ENCODE measurements at places on chromosomes 3 and 15.

DNA sequence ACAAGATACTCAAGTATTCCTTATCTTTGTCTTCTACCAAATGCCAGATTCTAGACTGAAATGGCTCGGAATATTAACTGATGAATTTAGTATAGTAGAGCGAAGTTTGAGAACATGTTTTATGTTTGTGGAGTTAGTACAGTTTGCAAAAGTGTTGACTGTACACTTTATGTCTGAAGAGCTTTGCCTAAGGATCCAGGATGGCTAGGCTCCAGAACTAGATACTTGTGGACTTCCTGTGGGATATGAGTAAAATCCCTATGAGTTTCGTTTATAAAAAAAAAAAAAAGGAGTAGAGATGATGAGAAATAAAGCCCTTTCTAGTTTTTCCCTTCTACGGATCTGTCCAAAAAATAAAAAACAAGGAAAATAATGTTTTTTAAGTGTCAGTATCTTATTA is 96.7 kb downstream of the TP63 start:
- DNase-seq, result no peak

- DNase-seq, result peak; percentile 1
These were observed 9.5 kb downstream of the COPS2 start for GRCh38 chr15:49145651-49146609.

DNA sequence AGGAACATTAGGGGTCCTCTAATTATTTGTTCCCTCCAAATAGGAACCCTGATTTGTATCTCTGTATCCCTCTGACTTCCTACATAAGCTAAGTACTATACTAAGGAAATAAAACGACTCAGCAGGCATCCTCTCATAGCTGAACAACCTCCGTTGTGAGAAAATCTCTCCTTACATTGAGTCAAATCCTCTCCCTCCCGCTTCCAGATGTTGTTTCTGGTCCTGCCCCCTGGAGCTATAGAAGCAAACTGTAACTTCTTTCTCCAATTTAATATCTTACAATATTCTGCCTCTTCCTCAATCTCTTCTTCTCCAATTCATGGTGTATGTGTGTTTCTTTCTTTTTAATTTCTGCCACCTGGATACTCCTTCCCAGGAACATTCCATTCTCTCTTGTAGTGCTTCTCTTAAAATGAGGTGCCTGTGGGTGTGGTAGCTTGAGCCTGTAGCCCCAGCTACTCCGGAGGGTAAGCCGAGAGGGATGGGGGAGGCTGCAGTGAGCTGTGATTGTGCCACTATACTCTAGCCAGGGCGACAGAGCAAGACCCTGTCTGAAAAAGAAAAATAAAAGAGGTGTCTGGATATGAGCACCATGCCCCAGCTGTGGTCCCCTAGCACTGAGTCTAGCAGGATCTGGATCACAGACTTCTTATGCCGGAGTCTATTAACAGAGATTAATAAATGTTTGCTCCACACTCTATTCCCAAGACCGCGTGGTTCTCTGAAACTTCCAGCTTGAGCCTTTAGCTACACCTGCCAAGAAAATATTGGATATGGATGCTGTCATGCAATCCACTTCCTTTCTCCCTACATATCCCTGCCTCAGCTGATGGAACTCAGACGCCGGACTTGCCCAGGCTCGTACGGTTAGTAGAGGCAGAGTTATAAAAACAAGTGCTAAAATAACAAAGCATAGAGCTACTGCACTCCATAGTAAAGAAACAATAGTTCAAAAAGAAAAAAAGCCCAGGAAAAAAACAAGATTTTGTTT is 42.9 kb upstream of the NEO1 start:
- DNase-seq, result no peak

DNA sequence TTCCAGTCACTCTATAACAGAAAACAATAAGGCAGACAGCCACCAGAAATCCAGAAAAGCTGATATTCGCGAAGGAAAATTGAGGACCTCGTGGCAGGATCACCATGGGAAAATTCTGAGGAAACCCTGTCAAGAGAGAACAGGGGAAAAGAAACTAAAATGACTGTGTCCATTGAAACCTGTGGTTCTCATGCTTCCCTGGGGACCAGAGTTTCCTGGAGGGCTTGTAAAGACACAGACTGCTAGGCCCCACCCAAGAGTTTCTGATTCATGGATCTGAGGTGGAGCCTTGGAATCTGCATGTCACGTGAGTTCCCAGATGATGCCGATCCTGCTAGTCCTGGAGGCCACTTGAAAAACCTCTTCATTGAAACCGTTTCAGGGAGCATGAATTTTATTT is 420.5 kb downstream of the EPHB1 start:
- DNase-seq, result no peak

DNA sequence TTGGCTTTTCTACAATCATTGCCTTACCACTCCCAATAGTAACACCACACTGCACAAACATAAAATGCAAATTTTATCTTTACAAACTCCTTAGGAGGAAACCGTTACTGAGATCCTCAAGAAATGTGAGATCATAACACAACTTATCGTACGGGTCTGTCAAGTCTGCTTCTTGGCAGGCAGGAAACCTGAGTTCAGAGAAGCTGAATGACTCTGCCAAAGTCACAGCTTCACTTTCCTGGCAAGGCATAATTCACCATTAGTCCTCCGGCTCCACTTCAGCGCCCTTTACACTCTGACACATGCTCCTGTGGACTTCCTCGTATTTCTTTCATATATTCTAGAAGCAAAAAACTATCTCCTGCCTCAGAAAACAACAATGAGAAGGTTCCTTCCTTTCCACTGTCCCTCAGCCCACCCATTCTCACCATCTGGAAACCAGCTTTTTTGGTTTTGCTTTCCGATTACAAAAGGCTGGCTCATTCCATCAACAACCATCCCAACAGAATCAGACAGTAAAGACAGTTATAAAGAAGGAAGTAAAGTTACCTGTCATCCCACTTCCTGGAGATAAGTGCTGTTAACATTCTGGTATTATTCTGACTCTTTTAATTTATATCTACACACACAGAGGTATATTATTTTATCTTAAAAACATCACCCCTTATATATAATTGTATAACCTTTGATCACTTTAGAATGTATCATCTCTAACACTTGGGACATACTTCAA is 223.4 kb downstream of the STT3B start:
- DNase-seq, result no peak

DNA sequence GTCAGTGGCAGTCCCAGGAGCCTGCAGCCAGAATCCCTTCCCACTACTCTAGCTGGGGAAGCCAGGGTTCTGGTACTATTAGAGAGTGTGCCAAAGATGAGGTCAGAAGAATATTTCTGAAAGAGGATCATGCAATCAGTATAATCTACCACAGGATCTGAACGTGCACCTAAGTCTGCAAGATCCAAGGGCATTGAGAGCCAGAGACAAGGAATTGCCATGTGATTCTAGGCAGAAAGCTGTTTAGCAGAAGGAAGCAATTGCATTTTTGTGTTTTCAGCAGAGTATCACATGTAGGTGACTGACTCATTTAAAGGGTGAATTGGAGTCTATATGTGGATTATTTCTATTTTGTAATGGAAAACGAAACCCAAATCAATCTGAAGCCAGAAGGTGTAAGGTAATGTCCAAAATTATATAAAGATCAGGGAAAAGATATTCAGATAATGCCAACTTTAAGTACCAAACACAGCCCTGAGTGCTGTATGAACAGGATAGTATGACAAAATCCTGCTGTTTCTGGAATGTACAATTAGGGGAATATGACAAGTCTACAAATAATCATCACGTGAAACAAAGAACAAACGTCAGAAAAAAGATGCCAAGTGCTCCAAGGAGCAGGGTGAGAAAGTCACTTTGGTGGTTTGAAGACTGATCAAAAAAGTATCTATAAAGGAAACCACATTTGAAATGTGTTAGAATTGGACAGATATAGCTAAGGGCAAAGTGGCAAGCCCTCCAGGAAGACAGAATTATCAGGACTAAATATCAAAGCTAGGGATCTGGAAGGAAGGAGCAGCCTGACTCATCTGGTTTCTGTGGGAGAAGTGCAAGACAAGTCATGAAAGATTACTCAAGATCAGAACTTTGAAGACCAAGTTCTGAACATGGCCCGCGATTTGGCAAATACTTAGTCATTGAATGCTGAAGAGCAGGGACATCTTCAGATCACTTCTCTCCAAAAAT is 1036.6 kb downstream of the NTRK3 start:
- no peak for DNase-seq

DNA sequence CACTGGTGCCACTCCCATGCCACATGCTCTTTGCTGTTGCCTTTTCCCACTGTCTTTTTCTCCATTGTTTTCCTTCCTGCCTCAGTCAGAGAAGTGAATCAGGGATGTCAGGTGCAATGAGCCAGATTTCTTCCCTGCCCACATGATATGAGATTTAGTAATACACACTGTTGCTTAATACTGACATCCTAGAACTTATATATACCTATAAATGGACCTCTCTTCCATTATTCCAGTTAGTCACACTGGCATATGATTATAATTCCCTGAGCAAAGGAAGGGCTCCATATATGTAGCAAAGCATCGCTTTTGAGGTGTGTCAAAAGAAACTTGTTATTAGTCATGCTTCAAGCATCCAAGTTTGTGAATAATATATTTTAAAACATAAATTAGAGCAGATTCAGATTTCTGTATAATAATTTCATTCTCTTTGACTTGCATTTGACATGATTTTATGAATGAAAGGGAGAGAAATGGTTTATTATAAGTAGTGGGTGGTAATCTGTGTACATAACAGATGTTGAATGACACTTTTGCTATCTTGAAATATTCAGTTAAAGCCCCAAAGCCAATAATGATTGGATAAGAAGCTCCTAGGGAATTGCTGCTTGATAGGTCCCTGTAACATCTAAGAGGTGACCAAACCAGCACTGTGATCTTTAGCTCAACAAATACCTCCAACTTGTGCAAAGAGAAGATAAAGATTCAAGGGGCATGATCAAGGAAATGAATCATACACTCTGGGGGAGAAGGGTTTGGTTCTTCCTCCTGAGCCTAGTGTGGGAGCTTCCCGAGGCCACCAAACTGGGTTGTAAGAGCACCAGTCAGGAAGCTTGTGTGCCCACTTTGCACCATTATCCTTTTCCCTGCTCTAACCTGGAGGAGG is 48.6 kb downstream of the CHST2 start:
- DNase-seq, result no peak

DNA sequence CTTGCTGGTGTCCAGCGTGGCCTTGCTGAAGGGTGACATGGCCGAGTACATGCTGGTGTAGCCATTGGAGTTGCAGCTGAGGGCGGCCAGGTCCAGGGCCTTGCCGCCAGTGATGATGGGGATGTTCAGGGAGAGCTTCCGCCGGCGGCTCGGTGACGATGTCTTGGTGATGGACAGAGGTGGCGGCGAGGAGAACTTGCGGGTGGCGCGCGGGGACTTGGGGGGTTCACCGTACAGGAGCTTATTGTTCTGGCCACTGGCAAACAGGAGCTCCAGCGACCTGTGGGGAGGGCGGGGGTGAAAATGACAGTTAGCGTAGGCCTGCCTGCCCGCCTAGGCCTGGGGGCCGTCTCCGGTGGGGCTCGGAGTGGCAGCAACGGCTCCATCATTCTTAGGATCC is 59.0 kb upstream of the CTSH start:
- no peak for DNase-seq

GRCh38 chr15:52164631-52165265 is 26.4 kb downstream of the GNB5 start:
- no peak for DNase-seq

GRCh38 chr3:136075218-136075808 is 109.8 kb downstream of the PPP2R3A start:
- DNase-seq, result peak; percentile 70

DNA sequence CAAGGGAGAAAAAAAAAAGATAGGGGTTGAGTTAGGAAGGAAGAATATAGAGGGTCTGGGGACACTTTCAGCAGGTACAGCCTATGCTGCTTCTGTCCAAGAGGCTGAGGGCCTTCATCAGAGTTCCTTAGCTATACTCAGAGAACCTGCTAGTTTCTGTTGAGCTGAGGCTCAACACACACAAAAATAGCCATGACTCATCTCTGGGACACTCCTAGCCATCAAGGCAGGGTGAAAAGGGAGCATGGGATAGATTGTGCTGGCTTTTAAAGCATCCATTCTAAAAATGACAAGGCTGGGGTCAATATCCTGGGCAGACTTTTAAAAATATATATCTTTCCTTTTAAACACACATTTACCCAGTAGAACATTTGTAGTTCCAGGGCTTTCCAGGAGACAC is 2.8 kb upstream of the RTP2 start:
- DNase-seq, result no peak

DNA sequence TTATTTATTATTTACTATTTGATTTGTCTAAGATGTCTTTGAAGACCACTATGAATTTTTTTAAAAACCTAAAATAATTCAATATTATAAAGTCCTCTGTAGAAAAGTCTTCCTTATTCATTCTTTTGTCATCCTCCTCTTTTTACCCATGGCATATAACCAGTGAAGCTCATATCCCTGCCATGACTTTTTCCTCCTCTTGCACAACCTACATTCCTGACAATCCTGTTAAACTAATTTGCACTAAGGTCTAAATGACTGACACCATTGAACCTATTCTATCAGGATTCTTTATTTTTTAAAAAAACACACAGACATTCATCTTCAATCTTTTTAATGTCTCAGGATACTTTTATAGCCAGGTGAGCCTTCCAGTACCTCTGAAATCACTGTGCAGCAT is 159.9 kb upstream of the SLC2A2 start:
- DNase-seq, result no peak

DNA sequence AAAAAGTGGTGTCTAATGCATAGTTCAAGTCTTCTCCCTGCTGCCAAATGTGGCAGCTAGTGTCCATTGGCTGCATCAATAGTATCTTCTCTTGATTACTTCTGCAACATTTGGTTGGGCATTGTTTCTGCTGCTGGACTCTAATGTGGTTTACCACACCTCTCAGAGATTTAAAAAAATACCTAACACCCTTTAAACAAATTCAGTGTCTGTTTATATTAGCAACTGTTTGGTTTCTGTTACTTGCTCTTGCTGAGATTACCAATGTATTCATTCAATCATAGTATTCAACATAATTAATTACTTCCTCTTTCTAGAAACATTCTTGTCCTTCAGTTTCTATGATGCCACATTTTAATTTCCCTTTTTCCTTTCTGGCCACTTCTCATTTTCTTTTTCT is 20.3 kb upstream of the NECTIN3 start:
- DNase-seq, result no peak

- DNase-seq, result no peak
These were observed 614.8 kb upstream of the ZNF717 start for GRCh38 chr3:76400141-76400540.

- no peak for DNase-seq
These were observed 8.7 kb downstream of the FOXL2 start for GRCh38 chr3:138938056-138938876.

DNA sequence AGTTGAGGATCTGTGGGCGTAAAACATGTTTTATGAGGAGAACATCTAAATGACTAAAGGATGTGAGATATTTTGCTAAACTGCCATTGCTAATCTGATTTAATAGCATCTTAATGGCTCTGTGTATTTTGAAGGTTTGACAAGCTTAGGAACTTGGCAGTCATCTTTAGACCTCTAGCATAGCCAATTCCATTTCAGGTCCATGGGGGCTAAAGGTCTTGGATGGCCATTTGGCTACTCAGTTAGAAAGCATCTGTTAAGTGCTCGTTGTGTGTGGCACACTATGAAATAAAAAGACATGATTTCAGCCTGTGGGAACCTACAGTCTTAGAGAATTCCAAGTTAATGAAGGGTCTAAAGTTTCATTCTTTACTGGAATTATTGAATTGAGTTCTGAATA is 236.2 kb downstream of the IL5RA start:
- DNase-seq, result no peak
